Effector CD4-positive, alpha-beta T cell (primary cell): ENCODE measurements at places on chromosomes 7 and 10.

DNA sequence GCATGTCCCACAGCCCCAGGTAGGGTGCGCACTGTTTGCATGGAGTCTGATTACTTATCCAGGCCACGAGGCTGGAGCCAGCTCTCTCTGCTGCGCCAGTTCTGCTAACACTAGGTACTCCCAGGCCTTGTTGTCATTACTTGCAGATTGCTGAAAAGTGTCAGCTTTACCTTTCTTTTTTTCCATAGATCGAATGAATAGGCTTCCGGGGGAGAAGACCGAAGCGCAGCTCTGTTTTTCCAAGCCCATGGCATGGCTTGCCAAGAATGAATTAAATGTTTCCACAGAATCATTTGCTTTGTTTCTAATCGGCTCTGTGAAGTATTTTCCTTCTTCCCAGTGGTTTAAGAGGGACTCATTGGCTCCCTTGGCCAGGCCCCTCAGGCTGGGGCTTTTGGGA lies 285.8 kb downstream of the BMPER start:
- no peak for DNase-seq

GRCh38 chr7:21640105-21640504 lies 97.3 kb downstream of the DNAH11 start:
- no peak for DNase-seq

- DNase-seq: no peak
Observed at GRCh38 chr7:106480161-106480579, 180.8 kb downstream of the CCDC71L start.

- no peak for DNase-seq
Observed at GRCh38 chr10:29343607-29344038, 54.8 kb downstream of the LYZL1 start.

- no peak for DNase-seq
Observed at GRCh38 chr10:120483006-120483405, 26.0 kb downstream of the PLPP4 start.

DNA sequence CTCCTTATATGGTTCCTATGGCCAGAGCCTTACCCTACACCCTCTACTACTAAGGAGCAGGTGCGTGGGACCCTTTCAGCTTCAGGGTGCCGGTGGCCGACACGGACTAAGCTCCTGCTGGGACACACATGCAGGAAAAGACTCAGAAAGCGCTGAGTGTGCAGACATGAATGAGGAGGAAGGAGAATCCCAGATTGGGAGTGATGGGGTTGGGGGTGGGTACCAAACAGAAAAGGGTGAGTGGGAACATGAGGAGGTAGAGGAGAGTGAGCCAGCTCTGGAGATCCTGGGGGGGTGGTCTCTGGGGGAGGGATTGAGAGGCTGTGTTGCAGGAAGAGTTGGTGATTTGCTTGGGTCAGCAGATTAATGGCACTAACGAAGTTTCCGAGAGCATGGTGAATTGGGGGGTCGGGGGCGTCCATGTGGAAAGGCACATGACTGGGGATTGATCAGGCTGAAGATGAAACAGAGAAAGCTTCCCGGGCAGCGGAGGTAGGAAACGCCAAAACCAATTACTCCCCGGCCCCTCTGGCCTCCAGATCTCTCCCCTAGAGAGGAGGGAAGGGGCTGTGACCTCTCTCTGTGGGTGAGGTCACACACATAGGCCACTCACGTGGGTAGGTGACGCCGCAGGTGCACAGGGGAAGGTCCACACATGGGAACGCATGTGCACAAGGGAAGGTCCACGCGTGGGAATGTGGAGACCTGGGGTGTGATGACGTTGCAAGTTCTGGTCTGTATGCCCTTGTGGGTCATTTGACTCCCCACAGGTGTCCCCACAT lies 37.9 kb upstream of the SLF2 start:
- no peak for DNase-seq

DNA sequence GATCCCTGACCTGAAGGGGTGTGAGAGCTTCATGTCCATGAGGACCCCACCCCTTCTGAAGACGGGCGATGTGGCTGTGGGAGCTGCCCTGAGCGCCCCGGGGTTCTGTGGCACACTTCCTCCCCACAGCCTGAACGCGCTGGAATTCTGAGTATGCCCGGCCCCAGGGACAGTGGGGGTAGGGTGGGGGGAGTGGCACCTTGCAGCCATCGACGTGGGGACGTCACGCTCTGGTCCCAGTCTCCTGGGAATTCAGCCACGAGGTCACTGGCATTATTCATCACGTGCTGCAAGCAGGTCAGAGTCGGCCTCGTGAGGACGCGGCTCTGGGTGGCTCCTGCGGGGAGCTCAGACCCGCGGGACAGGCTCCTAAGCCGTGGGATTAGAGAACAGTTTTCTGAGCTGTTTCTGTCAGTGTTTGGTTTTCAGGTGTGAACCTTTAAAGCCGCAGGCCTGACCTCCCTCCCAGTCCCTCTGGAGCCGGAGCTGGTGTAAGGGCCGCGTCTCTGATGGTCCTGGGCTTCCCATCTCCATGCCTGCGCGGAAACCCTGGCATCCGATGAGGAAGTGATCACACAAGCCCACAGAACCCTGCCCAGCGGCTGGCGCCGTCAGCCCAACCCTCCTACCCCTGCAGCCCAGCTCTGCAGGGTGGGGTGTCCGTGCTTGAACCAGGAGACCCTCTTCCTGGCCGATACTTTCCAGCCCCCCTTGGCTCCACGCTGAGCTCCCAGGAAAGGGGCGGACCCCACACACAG lies 16.1 kb downstream of the GPR146 start:
- no peak for DNase-seq
